ENCODE measurements at places on chromosomes 5 and 9.

- DNase-seq: no peak
These were observed 4.5 kb downstream of the RNF208 start for GRCh38 chr9:137217276-137218211.

GRCh38 chr9:133277467-133277866, 2.5 kb upstream of the ABO start:
- no peak for DNase-seq

DNA sequence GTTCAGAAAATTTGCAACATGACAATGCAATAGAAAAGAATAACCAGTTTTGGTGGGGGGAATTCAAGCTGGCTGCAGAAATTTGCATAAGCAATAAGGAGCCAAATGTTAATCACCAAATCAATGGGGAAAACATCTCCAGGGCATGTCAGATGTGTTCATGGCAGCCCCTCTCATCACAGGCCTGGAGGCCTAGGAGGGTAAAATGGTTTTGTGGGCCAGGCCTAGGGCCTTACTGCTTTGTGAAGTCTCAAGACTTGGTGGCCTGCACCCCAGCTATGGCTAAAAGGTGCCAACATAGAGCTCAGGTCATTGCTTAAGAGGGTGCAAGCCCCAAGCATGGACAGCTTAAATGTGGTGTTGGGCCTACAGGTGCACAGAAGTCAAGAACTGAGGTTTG, 29.7 kb upstream of the SLC36A1 start:
- no peak for DNase-seq

DNA sequence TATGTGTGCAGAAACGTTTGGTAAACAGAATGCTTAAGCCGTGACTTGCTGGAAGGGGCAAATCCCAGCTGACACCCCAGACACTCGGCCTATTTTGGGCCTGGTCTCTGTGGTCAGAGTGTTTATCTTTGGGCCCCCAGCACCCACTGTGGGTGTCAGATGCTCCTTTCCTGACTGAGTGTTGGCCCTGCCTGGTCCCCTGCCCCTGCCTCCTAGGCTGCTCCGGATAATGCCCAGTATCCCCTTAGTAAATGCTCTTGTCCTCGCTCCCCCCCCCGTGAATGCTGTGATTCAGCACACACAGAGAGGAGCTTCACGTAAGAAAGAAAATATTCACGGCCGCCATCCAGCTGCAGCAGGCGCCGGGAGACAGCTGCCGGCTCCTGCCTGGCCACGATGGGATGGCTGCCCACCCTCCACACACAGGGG, 11.3 kb upstream of the ANGPTL2 start:
- no peak for DNase-seq

DNA sequence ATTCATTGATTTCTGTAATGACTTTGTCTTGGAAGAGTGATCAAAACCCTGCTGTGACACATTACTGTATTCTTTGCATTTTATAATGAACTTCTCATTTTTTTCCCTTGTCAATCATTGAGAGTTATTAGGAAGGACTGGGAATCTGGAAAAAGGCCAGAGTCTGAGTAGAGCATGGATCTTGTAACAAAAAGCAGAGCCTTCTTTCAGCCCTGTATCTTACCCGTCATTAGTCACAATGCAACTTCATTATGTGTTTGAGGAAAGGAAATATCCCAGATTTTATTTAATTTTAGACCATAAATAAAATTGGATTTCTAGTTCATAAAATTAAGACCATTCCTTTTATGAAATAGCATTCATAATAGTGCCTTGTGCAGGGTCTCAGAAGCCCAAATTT, 131.4 kb downstream of the ARHGEF28 start:
- no peak for DNase-seq

GRCh38 chr9:135422341-135422944, 57.1 kb upstream of the PPP1R26 start:
- DNase-seq: no peak

- DNase-seq: no peak
These were observed 7.2 kb upstream of the DNAJB5 start for GRCh38 chr9:34982361-34982760.

DNA sequence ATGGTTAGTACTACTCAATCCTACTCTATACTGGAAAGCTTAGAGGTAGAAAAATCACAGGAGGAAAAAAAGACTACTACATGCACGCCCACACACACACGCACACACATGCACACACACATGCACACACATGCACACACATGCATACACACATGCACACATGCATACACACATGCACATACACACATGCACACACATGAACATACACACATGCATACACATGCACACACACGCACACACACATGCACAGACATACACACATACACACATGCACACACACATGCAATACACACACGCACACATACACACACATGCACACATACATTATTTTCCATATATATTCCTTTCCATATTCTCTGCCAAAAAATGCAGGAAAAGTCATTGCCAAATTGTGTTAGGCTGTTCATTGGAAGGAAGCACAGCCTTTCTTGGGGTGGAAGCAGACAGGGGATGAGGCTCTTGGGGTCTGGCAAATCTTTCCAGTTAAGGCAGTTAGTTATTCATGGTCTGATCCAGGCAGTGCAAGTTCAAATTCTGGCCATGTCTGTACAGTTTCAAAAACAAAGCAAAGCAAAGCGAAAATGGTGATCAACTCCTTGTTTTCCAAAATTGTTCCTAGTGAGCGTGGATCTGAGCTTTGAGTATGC, 187.9 kb upstream of the EGFLAM start:
- DNase-seq: no peak

DNA sequence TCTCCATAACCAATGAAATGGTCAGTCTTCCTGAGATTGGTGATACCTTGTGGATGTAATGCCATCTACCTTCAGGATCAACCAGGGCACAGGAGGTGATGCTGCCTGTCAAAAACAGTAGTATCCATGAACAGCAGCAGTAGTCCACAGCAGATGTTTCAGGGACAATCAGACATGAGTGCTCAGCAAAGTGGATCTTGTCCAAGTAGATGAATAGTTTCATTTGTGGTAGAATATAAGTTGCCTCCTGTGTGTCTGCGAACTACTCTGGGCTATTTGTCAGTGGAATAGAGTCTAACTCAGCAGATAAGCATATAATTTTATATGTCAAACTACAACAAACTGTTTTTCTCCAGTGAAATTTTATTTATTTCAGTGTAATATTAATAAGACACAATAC, 1860.1 kb upstream of the ACO1 start:
- DNase-seq: no peak

DNA sequence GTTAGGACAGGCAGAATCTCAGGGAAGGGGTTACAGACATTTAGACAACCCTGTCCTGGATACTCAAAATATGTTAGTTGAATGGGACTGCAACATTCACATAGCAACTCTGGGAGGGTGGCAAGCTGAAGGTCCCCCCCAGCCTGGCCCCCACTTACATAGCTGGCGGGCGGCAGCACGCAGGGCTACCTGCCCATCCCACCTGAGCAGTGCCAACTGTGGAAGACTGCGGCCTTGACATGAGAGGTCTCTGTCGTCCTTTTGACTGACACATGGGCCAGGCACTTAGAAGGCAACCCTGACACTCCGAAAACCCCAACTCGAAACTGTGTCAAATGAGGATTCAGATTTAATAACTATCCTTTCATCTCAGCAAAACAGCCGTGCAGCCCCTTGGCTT, 16.5 kb downstream of the PAX5 start:
- DNase-seq: no peak

DNA sequence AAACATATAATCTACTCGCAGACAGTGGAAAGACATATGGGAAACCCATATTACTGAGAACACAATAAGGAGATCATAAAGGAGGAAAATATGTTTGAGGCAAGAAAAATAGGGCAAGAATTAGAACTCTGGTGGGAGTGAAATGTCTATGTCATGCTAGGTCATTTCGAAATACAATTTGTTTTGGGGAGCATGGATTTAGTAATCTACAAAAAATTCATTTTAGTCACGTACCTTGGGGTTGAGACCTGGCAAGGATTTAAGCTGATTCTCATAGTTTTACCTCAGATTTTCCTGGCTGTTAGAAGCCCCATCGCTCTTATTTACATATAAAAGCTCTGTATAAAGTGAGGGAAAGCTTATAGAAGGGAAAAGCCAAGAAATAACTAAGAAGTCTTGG, 11.5 kb upstream of the CSNK1G3 start:
- no peak for DNase-seq

GRCh38 chr5:127031147-127031862, 947 bp upstream of the MARCHF3 start:
- peak; percentile 5 for DNase-seq

DNA sequence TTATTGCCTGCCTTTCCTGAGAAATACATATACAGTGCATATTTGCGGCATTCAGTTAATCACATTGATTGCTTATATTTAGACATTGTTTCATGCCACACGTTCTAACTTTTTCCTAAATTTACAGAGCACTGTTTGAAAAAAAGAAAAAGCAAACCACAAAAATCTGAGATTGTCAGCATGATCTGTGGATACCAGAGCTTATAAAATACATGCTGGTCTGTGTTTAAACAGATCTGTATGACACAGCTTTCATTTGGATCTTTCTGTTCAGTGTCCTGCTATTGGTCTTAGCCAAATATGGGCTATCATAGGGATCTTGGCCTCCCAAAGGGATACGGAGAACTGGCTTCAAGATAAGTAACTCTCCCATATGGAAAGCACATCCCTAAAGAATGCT, 20.2 kb downstream of the ALDH1A1 start:
- DNase-seq: no peak

- no peak for DNase-seq
These were observed 1628.7 kb downstream of the MAT2B start for GRCh38 chr5:165134155-165134554.

DNA sequence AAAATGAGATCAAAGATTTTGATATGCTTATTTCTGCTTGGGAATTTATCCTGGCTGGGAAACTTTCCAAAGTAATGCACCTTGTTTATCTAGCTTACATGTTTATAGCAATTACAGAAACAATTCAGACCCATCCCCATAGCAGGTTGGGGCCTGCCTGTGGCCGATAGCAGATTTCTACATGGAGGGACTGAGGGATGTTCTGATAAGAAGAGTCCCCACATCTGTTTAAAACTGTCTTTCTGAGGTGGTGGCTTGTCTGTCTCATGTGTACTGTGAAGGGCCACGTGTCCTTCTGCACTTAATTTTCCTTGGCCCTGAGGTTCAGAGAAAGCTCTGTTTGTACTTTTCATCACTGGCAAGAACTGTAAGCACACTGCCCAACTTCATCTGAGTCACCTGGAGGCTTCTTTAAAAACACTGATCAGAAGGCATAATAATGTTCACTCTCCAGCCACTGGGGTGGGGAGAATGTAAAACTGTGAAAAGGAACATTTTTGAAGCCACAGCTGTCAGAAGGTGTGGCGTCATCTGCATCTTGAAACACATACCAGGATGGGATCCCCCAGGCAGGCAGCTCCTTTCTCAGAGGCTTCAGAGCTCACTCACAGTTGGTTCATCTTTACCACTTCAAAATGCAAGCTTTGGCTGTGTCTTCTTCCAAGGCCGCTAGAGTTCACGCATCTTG, 80.3 kb downstream of the MAP1B start:
- DNase-seq: no peak

GRCh38 chr9:83034587-83034986, 28.4 kb downstream of the RASEF start:
- DNase-seq: peak; percentile 16

DNA sequence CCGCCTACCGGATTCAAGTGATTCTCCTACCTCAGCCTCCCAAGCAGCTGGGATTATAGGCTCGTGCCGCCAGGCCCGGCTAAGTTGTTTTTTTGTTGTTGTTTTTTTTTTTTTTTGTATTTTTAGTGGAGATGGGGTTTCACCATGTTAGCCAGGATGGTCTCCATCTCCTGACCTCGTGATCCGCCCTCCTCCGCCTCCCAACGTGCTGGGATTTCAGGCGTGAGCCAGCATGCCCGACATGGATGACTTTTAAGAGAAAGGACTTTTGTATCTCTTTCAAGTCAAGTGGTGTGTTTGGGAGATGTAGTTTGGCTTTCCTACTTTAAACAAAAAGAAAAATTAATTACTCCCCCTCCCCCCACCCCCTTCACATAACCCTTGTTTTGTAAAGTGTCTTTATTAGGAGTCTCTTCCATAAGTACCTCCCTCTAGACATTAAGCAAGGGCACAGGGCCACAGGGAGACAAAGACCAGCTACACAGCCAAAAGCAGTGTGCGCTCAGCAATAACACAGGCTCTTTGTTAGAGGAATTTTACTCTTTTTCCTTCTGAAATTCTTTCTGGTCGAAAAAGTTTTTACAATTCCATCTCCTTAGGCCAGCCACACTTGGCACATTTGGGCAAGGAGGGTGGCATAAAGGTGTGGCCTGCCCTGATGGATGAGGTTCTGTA, 31.2 kb downstream of the JAKMIP2 start:
- DNase-seq: no peak

DNA sequence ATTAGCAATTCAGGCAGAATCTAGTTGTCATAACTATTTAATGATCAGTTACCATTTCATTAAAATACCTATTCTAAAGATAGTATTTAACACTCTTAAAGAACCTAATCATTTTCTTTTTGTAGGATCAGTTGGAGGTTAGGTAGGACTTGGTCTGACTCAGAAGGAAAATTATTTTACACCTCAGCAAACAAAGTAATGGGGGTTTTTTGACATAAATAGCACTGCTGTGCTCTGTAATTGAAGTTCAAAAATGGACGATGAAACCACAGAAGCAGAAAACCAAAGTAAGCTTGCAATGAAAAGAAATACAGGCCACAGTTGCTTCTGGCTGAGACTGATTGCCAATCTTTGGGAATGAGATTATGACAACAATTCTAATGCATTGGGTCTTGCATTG, 187.0 kb upstream of the TRPM3 start:
- no peak for DNase-seq

DNA sequence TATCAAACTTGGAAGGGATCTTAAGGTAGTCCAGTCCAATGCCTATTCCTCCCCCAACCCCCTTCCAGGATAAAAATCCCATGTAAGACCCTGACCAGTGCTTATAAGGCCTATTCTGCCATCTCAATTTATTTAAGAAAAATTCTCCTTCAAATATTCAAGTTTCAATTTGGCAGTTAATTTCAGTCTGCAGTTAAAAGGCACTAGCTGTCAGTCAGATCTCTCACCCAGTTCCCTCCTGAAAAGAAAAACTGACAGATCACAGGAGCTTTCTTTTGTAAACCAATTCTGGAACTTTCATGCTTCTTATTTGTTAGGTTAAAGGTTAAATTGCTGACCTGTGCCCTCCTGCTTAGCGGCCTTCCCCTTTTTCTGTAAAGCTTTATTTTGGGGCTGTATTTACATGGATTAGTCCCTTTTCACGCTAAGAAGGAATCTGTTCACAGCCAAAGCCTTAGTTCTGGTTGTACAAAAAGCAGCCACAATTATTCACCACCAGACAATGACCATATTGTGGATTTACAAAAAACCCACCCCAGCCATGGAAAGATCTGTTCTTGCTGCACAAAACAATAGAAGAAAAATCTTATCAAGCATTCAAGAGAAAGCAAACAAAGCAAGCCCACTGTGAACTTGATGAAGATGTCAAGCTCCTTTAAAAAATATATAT, 68.7 kb downstream of the DENND1A start:
- no peak for DNase-seq

Measured in A549 (cell line).